Endodermal cell (in vitro differentiated cells): ENCODE measurements at places on chromosomes 11 and 22. TPM values are rescaled to one million over a fixed set of nuclear protein-coding genes. Genes with fewer than 3 reads are reported as not detected.
A peak's percentile ranks its signal among the peaks of the same experiment; 100 is the strongest.

DNA sequence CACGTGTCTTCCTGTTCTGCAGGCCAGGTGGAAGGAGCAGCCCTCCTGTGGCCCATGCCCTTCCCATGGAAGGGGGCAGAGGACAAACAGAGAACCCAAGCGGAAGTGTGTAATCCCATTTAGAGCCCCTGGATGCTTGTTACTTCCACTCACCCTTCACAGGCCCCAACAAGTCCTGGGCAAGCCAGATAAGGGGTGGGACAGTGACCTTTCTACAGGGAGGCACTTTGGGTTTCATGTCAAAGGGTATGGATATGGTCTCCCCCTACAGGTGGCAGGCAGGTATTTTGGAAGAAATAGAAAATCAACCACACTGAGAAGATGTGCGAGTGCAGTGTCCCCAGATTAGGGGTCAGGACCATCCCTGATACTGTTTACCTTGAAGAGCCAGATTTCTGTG lies 11.4 kb downstream of the MPEG1 start:
- peak; percentile 67 for DNase-seq

DNA sequence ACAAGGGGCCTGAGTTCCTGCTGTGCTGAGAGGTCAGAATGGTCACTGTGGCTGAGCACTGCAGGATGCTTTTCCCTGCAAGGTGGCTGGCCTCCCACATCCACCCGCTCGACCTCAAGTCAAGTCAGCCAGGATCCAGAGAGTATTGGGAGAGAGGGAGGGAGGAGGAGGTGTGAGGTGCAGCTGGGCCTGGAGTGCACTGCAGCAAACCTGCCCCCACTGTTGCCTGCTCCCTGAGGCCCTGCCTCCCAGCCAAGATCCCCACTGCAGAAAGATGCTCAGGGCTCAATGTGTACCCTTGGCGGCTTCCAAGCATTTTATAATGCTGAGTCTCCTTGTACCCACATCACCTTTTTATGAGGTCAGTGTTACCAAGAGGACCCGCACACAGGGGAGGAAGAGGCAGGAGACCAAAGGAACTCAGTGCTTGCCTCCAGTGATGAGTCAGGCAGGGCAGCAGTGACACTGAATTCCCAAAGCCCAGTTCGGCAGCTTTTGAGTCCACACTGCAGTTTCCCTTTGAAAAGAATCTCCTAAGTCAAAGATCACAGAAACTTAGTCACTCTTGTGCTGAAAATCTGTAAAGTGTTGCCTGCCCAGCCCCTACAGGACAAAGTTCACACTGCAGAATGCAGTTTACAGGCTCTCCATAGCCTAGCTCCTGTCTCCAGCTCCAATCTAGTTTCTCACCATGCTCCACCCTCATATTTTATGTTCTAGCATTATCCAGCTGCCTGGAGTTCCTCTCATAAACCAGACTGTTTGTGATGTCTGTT lies 3.1 kb downstream of the ENDOD1 start:
- DNase-seq: peak; percentile 67

DNA sequence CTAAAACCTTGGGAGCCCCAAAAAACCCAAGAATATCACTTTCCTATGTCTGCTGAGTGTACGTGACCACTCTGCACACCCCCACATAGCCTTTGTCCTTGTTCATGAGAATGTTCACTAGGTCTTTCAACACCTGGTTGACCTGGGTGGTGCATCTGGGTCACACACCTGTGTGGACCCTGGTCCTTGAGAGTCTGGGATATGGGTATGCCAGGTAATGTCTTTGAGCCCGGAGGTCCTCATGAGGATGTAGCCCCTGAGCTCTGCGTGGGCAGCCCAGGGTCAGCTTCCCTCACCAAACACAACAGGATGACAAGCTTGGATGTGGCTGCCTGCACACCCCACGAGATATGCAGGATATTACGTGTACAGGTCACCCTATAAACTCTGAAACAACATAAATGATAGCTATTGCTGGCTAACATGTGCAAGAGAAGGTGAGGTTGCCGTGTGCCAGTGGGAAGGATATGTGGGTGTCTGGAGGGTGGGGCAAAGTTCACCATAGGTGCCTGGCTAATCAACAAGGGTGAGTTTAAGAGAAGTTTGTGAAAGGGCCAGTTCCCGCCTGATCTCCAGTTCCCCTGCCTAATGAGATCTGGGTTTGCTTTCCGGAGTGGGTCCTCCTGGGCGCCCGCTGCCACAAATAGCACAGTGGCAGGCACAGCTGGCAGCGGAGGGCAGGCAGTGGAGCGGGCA lies 1.4 kb upstream of the PPARA start:
- no peak for DNase-seq

- DNase-seq: peak; percentile 59
Observed at GRCh38 chr11:7512525-7513233, 1.1 kb upstream of the PPFIBP2 start.

DNA sequence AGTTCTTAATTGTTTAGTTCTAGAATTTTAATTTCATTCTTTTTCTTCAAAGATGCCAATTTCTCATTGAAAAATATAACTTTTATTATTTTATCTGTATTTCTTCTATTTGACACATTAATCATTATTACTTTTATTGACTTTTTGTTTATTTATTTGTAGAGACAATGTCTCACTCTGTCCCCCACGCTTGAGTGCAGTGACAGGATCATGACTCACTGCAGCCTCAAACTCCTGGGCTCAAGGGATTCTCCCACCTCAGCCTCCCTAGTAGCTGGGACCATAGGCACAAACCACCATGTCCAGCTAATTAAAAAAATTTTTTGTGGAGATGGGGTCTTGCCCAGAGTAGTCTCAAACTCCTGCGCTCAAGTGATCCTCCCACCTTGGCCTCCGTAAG lies 30.3 kb upstream of the FBLN1 start:
- no peak for DNase-seq

- DNase-seq: no peak
Observed at GRCh38 chr11:60835534-60835846, 6.4 kb upstream of the CCDC86 start.

DNA sequence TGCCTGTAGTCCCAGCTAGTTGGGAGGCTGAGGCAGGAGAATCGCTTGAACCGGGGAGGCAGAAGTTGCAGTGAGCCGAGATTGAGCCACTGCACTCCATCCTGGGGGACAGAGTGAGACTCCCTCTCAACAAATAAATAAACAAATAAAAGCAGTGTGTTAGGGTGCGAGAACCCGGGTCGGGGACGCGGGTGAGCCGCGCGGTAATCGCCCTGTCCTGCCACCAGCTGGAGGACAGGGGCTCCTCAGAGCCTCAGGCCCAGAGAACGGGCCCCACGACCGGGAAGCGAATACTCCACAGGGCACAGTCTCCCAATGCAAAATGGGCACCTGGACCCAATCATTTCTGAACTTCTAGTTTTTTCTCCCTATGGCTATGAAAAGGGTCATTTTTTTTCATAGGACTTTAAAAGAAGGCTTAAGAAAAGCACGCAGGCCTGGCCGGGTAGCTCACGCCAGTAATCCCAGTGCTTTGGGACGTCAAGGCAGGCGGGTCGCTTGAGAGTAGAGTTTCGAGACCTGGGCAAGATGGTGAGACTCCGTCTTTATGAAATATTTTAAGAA lies 744 bp upstream of the MCM5 start:
- peak; percentile 66 for DNase-seq

DNA sequence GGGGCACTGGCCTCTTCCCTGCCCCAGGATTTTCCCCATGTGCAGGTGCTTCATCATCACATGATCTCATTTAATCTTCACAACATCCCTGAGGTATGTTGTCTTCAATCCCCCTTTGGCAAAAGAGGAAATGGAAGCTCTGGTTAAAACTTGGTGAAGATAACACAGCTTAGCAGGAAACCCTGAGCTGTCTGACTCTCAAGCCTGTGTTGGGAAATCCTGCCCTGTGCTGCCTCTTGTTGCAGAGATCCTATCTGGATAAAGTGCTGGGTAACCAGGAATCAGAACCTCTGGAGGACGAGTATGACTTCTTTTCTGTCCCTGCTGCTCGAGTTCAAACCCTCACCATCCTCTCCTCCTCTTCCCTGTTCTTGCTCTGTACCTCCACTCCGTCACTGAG lies 13.1 kb upstream of the E2F8 start:
- DNase-seq: no peak

DNA sequence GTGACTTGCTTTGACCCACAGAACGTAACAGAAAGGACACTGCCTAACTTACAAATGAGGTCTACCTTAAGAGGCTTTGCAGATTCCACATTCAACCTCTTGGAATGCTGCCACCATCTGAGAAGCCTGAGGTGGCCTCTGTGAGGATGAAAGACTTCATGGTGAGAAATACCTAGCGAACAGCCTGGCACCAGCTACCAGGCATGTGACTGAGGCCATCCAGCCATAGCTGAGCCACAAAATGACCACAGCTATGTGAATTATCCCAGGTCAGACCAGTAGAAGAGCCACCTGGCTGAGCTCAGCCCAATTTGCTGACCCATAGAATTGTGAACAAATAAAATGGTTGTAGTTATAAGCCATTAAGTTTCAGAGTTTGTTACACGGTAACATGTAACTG lies 37.5 kb downstream of the PPARA start:
- no peak for DNase-seq

- DNase-seq: no peak
Observed at GRCh38 chr11:116786326-116786725, 1.5 kb downstream of the ZPR1 start.

- peak; percentile 35 for DNase-seq
Observed at GRCh38 chr22:19634226-19634975, 79.9 kb upstream of the SEPTIN5 start.

DNA sequence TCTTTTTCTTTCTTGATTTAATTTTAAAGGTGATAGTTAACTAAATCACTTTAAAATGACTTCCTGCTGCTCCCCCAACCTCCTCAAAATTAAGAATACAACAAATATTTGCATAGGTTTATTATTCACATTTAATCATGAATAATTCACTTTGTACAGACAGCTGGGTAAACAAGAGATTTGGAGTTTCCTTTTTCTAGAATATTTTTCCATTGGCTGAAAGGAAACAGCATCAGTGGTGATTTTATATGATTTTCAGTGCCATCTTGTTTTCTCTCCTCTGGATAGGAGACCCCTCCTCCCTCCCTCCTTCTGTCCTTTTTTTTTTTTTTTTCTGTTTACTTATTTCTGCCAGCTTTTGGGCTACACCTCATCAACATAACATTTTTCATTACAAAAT lies 60.5 kb downstream of the LIF start:
- no peak for DNase-seq

- no peak for DNase-seq
Observed at GRCh38 chr11:94941131-94941530, 32.2 kb downstream of the CWC15 start.

DNA sequence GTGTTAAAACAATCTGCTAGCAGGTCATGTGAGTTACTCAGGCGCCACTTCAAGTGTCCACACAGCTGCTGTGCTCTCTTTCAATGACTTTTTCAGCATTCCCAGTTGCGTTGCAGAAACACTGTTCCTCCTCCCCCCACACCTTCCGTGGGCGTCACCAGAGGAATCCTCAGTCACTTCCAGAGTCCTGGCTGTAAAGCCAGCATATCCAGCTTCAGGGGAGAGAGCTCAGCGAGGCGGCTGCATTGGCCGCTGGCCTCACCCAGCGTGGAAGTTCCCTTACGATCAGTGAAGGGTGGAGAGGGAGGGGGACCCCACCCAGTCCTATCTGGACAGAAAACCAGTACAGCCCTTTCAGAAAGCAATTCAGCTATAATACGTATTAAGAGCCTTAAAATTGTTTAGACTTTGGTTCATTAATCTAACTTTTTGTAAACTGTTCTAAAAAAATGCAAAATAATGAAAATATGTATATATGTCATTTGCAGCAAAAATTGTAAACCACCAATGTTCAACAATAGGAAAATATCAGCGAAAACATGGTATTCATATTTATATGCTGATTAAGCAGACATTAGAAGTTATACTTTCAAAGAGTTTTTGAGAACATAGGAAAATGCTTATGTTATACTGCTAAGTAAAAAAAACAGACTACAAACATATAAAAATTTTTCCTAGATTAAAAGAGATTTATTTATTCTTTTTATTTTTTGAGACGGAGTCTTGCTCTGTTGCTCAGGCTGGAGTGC lies 2.8 kb upstream of the ANO9 start:
- no peak for DNase-seq

DNA sequence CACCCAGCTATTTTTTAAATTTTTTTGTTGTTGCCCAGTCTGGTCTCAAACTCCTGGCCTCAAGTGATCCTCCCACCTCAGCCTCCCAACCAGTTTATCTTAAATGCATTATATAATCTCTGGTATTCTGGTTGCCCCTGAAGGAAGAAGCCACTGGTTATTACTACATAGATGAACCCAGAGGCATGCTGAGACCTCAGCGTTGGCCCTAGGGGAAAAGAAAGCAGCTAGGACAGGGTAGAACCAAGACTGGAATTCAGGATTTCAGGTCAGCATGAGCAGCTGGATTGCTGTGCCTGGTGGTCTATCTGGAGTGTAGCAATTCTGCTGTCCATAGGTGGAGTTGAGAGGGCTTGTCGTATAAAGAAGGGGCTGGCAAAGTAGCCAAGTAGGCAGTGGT lies 67.2 kb downstream of the PARVA start:
- no peak for DNase-seq

LRRN4CL gene
- total RNA-seq: 0.84 and 0.99 TPM in 2 replicates

LRRC74B gene
- total RNA-seq: not detected in 2 replicates

BUD13 gene
- total RNA-seq: 22.3 and 23.0 TPM in 2 replicates

TSSK2 gene
- not detected in 2 replicates for total RNA-seq

OR51G1 gene
- not detected in 2 replicates for total RNA-seq

MIOX gene
- not detected in 3 replicates for total RNA-seq

GALNT18 gene
- total RNA-seq: 9.4 to 10.9 TPM (median 9.9 TPM) in 3 replicates
